ENCODE measurements at places on chromosomes 11 and 22.

DNA sequence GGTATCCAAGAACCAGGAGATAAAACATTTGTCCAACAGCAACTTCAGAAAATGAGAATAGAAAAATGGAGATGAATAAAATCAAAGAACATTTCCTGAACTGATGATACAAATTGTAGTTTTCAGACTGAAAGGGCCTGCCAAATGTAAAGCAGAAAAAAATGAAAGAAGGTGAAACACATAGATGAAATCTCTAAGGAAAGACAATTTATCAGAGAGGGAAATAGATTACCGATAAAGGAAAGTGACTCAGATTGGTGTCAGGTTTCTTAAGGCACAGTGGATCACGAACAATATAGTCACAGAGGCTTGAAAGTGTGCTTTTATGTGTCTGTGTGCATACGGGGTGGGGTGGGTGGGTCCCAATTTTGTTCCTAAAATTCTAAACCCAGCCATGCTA lies 4.1 kb upstream of the STT3A start:
- no peak for DNase-seq

DNA sequence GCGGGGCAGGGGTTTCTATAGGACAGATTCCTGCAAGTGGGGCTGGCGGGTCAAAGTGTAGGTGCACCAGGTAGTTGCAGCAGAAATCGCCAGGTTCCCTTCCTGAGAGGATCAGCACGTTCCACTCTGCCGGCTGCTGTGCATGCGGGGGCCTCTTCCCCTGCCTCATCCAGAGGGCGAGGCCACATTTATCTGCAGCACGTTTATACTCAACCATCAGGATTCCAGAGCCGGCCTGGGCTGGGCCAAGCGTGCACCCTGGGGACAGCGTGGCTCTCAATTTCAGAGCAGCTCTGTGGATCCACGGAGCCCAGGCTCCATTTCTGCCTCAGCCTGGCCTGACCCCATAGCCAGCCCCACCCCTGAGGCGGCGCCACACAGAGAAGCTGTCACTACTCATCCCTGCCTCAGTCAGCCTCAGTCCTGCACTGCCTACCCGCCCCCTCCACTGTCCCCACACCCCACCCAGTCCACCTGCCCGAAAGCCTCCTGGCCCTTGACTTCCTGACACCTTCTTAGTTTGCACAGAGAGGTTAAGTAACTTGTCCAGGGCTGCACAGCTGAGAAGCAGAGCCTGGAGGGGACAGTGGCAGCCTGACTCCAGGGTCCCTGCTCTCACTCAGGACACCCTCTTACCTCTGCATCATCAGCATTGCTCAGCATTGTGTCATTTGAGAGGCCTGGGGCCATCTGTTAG lies 45.9 kb upstream of the RTL6 start:
- no peak for DNase-seq

- no peak for DNase-seq
These were observed 43.1 kb downstream of the PITPNB start for GRCh38 chr22:27875951-27876350.

GRCh38 chr11:108338750-108339149 lies 115.9 kb downstream of the ATM start:
- DNase-seq: no peak

- no peak for DNase-seq
These were observed 109.7 kb upstream of the CTSC start for GRCh38 chr11:88447281-88447680.

GRCh38 chr11:44600839-44601383 lies 35.4 kb downstream of the CD82 start:
- no peak for DNase-seq

- no peak for DNase-seq
These were observed 212.6 kb upstream of the NAV2 start for GRCh38 chr11:19499999-19500398.

- no peak for DNase-seq
These were observed 350.1 kb downstream of the GUCY1A2 start for GRCh38 chr11:106668147-106668546.

DNA sequence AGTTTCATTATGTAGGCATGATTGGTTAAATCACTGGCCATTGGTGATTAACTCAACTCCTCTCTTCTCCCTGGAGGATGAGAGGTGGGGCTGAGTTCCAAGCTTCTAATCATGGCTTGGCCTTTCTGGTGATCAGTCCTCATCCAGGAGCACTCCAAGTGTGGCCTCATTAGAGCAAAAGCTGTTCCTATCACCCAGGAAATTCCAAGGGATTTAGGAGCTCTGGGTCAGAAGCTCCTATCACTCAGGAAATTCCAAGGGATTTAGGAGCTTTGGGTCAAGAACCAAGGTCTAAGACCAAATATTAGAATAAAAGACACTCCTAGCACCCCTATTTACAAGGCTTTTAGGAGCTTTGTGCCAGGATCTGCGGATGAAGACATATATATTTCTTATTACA lies 168.0 kb upstream of the BDNF start:
- DNase-seq: no peak

DNA sequence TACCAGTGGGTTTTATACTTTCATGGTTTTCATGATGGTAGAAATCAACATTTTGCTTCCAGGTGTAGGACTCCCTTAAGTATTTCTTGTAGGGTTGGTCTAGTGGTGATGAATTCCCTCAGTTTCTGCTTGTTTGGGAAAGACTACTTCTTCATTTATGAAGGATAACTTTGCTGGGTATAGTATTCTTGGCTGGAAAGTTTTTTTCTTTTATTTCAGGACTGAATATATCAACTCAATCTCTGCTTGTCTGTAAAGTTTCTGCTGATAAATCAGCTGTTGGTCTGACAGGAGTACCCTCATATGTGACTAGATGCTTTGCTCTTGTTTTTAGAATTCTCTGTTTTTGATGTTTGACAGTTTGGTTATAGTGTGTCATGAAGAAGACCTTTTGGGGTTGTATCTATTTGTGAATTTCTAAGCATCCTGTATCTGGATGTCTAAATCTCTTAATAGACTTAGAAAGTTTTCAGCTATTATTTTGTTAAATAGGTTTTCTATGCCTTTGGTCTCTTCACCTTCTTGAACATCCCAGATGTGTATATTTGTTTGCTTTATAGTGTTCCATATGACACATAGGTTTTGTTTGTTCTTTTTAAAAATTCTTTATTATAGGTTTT lies 95.9 kb downstream of the ENTHD1 start:
- no peak for DNase-seq

GRCh38 chr11:32830413-32830738 lies 649 bp downstream of the PRRG4 start:
- no peak for DNase-seq

GRCh38 chr11:10918275-10918674 lies 60.4 kb upstream of the ZBED5 start:
- no peak for DNase-seq

DNA sequence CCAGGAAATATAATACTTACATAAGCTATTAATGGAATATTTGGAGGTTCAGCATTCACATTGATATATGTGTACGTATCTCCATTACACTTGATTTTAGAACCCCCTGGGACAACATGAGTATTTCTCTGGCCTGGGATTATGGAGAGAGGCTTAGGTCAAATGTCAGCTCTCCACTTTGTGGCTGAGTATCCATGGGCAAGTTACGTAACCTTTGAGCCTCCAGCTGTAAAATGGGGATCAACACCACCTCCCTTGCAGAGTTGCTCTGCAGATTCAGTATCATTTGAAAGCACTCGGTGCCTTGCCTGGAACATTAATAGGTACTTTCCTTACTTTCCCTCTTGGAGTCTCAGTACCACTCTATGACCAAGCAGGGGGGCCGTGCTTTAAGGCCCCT lies 33.2 kb downstream of the C22orf31 start:
- DNase-seq: no peak

- DNase-seq: no peak
These were observed 534.8 kb downstream of the INSC start for GRCh38 chr11:15649371-15650104.

DNA sequence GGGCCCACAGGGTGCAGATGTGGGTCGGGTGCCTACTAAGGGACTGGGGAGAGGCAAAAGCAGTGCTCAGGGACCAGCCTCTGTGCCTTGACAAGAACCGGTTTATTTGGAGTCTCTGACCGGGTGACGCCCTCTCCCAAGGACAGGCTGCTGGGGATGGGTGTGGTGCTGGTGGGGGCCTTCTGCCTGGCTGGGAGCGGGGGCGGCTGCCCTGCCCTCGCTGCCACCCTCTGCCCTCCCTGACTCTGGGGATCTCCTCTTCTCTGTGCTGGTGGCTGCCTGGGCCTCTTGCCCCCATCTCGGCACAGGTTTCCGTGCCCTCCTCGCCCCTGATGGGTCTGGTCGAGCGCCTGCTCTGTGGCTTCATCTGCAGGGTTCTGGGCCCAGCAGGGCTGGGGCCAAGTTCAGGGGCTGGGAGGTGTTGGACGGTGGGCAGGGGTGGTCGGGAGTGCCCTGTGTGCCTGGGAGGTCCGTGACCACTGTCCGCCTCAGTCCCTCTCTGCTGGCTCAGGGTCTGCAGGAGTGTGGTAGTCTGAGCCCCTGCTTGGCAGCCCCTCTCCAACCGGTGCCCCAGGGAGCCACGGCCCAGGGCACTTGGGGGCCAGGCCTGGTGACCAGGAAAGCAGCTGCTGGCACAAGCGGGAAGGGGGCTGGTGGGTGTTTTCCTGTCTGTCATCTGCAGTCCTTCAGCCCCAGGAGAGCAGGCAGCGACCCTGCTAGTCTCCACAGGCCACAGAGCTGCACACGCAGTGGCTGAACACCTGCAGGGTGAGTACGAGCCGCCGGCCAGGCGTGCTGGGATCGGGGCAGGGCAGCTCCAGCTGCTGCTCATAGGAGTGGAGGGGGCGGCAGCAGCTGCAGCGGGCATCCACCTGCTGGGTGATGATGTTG lies 23.5 kb downstream of the MUC6 start:
- no peak for DNase-seq

GRCh38 chr11:10864688-10865087 lies 6.8 kb upstream of the ZBED5 start:
- DNase-seq: no peak

DNA sequence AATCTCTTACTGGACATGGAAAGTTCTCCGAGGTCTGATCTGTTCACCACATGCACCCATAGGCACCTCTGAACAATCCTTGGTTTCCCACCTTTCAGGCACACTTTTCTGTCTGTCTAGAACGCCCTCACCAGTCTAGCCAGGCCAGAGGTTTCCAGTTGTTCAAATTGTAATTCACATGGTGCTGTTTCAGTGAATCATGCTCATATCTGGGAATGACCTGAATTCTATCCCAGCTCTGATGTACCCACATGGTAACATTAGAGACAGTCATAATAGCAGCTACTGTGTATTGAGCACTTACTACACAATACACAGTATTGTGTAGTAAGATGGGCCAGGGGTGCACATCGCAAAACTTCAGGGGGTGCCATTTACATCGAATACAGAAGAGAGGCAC lies 138.2 kb downstream of the COMMD9 start:
- no peak for DNase-seq

DNA sequence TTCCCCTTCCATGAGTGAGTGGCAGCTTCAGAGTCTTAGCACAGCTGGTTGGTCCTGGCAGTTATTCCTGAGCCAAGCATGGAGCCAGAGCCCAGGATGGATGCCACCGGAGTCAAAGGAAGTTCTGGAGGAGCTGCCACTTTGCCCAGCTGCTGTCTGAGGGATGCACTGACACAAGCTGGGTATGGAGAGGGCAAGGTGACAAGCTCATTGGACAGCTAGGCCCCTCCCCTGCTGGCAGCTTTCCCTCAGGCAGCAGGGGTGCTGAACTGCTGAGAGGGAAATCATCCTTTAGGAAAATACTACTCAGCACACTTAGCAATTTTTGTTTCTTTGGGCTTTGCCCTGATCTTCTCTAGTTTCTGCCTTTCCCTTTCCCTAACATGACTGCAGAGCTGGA lies 99.3 kb upstream of the SESN3 start:
- DNase-seq: no peak

- DNase-seq: no peak
These were observed 20.2 kb downstream of the C22orf31 start for GRCh38 chr22:29041408-29041807.

DNA sequence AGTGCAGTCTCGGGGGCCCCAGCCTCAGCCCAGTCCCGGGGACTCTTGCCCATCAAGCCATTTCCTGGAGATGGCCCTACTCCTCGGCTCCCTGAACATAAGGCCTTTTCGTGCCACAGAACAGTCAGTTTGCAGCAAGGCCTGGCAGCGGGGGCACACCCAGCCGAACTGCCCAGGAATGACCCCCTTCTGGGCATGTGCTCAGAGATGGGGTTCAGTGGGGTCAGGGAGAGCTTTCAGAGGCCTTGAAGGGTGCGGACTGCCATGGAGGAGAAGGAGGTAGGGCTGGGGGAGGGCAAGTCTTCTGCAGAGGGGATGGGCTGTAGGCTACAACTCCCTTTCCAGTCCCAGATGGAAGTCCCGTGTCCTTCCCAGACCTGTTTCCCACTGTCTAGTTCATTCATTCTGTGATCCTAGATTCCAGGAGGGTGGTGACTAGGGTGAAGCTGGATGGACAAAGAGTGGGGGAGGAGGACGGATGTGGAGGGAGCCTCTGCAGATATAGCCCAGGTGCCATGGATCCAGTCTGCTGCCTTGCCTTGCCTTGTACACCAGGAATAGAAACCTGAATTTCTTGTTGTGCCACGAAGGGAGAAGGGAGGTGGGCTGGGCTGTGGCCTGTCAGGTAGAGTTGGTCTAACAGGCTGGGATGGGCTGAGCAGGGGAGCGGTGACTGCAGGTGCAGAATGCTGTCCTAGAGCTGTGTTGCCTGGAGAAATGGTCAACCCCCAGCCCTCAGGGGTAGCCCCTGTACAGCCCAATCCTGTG lies 14.2 kb upstream of the OMP start:
- no peak for DNase-seq

DNA sequence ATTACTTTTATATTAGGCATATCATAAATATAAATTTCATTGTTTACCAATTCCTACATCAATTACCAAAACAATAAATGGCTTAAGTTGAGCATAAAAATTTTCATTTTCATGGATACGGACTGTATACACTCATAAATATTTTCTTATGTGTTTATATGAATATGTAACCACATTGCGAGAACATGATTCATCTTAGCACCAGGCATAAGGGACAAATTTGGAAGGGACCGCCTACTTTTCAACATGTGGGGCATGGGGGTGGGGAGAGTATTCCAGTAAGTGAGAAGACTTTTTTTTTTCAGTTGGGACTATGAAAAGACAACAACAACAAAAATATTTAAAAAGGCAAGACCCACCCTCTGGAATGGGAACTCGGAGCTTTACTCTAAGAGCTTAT lies 296.1 kb downstream of the RAB38 start:
- no peak for DNase-seq
